ENCODE measurements at places on chromosomes 16 and 17.

DNA sequence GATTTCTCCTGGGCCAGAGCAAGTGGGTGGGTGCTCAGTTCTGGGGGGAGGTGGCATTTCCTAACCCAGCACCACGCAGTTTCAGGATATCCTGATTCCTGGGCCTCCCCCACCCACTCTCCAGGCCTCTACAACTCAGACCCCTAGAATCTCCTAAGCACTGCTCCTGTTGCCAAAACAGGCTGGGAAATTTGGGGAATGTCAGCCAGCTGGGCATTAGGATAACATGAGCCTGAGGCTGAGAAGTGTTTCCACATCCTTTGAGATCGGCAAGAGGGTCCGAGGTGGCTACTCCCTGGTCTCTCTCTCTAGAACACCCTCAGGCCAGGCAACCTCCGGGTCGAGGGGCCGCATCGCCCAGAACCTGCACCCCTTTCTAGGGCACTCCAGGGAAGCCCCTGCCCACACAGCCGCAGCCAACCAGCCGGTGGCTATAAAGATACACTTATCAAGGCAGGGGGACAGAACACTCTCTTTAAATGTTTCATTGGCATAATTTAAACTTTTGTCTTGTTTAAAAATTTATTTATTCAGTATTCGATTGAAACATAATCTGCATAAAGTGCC lies 23.6 kb downstream of the TBC1D16 start:
- DNase-seq: no peak

DNA sequence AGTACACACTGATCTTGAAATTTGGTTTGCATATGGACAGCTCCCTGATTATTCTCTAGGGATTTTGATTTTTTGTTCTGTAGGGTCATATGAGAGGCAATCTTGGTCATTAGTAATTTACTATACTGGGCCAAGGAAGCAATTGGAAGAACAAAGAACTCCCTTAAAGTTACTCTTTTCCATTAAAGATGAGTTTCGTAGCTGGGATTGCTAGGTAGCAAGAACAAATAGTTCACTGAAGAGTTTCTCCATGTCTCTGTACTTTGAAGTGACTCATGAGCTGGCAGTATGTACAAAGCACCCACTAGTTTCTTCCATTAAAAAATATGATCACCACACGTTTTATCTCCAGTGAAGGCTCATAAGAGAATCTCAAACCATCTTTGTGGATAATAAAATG lies 6.2 kb upstream of the BCAS3 start:
- DNase-seq: no peak

DNA sequence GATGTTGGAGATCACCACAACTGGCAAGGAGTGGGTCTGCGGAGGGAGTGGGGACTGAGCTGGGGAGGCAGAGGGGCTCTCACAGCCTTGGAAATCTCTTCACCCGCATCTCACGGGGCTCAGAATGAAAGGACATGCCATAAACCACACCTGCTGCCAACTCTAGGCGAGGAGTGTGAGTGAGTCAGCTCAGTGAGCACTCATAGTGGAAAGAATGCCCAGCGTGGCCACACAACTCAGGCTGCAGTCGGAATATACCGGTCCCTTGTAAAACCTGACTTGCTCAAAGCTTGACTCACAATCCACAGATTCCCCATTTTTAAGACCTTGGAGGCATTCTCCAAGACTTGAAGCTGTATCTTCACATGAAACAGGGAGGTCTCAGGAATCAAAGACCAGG lies 36.7 kb downstream of the STAT5A start:
- DNase-seq: no peak

DNA sequence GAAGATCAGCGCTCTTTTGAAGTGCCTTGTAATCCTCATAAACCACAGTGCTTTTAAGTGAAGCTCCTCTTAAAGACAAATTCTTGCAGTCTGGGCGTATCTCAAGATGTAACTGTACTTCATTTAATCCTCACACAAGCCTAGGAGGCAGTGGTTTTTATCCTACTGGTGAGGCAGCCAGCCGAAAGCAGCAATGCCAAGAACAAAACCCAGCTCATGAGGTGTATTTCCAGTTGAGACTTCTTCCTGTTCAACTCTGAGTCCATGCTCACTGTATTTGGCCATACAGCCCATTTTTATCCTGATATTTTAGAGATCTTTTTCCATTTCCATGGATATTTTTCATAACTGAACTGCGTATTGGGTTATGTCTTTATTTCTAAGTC lies 13.7 kb downstream of the CTRB2 start:
- DNase-seq: no peak

DNA sequence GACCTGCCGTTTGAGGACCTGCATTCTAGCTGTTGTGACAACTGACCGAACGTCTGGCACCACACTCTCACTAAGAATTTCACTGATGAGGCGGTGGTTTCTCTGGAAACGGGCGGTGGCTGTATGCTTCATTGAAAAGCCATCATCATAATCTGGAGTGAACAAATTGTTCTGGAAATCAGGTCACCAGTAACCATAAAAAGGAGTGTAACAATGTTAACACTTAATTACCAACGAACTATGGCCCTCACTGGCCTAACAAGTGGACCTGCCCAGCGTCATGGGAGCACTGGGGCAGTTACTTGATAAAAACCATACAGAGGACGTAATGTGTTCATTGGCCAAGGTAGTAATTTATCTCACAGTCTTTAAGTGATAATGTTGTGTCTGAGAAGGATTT lies 15.4 kb downstream of the SMARCE1 start:
- no peak for DNase-seq

GRCh38 chr17:74268558-74268957 lies 5.5 kb upstream of the DNAI2 start:
- DNase-seq: no peak

DNA sequence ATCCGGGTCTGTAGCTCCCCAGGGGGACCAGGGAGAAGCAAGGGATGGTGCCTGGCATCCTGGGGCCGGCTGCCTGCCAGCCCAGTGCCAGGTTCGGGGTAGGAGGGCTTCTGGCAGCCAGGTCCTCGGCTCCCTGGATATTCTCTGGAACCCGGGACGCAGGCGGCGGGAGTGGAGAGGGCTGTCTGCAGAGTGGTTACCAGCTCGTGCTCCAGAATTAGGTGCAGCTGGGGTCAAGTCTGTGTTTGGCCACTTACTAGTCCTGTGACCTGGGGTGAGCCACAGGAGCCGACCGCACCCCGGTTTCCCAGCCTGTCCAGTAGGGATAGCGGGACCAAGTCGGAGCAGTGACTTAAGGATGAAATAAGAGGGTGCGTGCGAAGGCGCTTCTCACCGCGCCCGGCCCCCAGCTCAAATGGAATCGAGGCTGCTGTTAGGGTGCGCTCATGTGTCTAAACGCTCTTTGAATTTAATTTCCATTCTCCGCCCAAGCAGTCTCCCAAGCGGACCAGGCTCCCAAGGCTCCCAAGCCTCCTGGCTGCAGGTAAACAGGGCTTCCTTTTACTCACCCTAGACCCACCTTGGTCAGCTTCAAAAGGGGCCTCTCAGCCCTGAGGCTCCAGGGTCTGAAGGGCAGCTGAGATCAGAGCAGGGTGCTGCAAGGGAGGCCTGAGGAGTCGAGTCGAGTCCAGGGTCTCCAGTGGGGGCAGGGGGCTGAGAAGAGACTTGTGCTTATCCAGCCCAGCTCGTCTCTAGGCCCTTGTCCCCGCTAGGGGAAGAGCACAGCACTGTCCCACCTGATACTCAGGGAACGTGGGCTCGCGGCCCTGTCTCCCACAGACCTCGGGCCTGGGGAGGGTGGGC lies 28.3 kb upstream of the ZNF469 start:
- no peak for DNase-seq
